Endothelial cell of umbilical vein (primary cell): ENCODE measurements at places on chromosomes 16 and 17. TPM values are rescaled to one million over a fixed set of nuclear protein-coding genes. Genes with fewer than 3 reads are reported as not detected.
A peak's percentile ranks its signal among the peaks of the same experiment; 100 is the strongest.

The PRR35 gene
- not detected in 2 replicates for polyA plus RNA-seq

The CCT6B gene
- 0.35 and 0.37 TPM in 2 replicates for polyA plus RNA-seq

The G6PC1 gene
- polyA plus RNA-seq: not detected in 2 replicates

The MYLK3 gene
- 0.02 TPM in 1 of 2 replicates, not detected in the other for polyA plus RNA-seq

DNA sequence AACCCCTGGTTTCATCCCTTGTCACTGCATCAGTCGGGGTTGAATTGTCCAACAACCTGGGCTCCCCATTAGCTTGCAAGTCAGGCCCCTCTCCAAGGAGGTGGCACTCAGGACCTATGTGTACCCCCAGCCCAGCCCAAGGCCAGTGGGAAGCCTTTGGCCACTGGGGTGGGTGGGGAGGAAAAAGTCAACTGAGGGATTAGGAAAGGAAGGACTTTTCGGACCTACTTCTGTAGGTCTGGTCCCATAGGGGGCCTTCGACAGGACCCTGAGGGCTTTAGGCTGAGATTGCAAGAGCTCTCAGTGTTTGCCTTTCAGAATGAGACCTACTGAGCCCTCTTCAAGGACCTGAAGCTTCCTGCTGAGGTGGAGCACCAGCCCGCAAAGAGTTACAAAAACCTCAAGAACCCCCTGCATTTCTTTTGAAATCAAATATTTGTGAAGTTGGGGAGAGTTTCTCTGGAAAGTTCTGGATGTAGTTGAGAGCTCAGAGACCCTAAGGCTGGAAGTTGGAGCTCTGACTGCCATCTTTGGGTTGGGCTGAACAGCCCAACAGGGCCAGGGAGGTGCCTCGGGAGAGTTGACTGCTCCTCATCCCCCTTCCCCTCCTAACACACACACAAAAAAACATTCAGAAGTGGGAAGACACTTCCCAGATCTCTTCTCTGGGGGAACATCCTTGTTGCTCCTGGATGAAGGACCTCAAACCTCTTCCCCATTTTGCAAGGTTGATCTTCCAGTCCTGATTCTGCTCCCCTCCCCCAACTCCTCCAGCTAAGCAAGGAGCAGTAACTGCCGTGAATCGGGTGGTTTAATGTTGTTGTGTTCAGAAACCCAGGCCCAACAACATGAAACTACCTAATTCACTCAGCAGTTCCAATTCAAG lies 5.8 kb upstream of the HOXB9 start:
- H3K27ac ChIP-seq: no peak overlapping the region
- peaks cover 72% of the 10 kb centered on the region for H3K27me3 ChIP-seq
- no peak overlapping the region for H3K4me3 ChIP-seq
- DNase-seq: no peak
- H3K36me3 ChIP-seq: no peaks in the 10 kb centered on the region
- H3K4me1 ChIP-seq: no peaks in the 10 kb centered on the region

GRCh38 chr17:57551321-57552079 lies 193.6 kb downstream of the CCDC182 start:
- no peak overlapping the region for H3K27ac ChIP-seq
- DNase-seq: no peak
- no peaks in the 10 kb centered on the region for H3K36me3 ChIP-seq
- no peak overlapping the region for H3K4me3 ChIP-seq
- H3K4me1 ChIP-seq: peaks cover 3% of the 10 kb centered on the region

- no peak overlapping the region for H3K4me3 ChIP-seq
- H3K27ac ChIP-seq: no peak overlapping the region
- H3K27me3 ChIP-seq: no peaks in the 10 kb centered on the region
- H3K36me3 ChIP-seq: no peaks in the 10 kb centered on the region
- H3K4me1 ChIP-seq: no peaks in the 10 kb centered on the region
- no peak for DNase-seq
These were observed 580.3 kb upstream of the CA10 start for GRCh38 chr17:52738791-52739190.

DNA sequence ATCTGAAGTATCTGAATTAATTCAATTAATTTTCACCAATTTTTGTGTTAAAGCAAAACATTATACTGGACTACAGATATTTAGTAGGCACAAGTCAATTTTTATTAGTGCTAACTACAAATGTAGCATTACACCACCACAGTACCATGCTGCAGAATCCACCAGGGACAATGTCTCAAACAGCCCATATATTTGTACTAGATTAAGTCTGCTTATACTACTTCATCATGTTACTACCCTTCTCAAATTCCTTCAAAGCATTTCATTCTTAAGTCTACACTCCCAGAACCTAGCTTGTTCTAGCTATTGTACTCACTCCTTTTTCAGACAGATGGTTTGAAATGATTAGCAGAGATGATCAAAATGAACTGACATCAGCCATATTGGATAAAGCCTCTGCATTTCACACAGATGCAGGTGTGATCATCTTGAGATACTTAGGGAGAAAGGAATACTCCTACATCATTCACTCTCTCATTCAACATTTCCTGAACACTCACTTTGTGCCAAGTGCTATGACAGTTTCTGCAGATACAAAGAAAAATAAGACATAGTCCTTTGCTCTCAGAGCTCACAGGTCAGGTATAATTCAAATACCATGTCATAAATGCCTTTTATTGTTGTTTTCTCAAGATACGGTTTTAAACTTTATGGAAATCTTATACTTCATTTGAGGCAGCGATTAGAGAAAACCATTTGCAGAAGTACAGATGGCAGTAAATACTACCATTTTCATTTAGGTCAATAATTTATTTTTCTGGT lies 47.7 kb downstream of the SMURF2 start:
- H3K27ac ChIP-seq: no peak overlapping the region
- H3K36me3 ChIP-seq: no peaks in the 10 kb centered on the region
- H3K27me3 ChIP-seq: no peaks in the 10 kb centered on the region
- H3K4me3 ChIP-seq: no peak overlapping the region

DNA sequence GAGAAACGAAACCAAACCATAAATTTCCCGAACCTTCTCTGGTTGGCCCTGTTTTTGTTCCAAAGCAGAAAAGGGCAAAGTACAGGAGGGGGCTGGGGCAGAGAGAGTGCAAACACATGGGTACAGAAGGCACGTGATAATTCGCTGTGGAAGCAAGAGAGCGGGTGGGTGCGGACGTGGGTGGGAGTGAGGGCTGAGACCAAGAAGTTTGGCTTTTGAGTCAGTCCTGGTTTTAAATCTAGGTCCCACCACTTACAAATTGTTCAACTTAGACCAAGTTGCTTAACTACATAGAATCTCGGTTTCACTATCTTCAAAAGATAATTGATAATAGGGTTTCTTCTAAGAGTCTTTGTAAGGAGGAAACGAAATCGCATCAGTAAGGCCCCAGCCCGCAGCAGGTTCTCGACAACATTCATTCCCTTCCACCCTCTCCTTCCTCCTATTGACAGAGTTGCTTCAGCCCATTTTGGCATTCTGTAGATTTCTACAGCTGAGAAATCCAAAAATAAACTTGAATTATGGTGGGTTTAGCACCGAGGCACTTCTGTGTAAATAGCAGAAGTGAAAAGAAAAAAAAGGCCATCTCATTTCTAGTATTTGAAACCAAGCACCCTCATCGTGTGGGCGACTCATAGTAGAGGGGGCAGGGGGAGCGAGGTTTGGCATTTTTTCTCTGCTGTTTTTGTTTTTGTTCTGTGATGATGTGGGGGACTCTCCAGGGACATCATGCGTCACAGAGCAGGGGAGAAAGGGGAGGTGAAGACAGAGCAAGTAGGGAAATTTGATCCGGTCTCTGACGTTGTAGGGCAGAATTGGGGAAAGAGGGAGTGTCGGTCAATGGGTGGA lies 33.6 kb upstream of the CCR7 start:
- H3K27me3 ChIP-seq: peaks cover 21% of the 10 kb centered on the region
- H3K4me3 ChIP-seq: no peak overlapping the region
- no peaks in the 10 kb centered on the region for H3K36me3 ChIP-seq
- H3K4me1 ChIP-seq: no peaks in the 10 kb centered on the region
- DNase-seq: no peak
- no peak overlapping the region for H3K27ac ChIP-seq

- H3K4me1 ChIP-seq: no peaks in the 10 kb centered on the region
- H3K27ac ChIP-seq: no peak overlapping the region
- no peak overlapping the region for H3K4me3 ChIP-seq
- no peaks in the 10 kb centered on the region for H3K27me3 ChIP-seq
These were observed 79.6 kb downstream of the CRISPLD2 start for GRCh38 chr16:84899414-84899813.

DNA sequence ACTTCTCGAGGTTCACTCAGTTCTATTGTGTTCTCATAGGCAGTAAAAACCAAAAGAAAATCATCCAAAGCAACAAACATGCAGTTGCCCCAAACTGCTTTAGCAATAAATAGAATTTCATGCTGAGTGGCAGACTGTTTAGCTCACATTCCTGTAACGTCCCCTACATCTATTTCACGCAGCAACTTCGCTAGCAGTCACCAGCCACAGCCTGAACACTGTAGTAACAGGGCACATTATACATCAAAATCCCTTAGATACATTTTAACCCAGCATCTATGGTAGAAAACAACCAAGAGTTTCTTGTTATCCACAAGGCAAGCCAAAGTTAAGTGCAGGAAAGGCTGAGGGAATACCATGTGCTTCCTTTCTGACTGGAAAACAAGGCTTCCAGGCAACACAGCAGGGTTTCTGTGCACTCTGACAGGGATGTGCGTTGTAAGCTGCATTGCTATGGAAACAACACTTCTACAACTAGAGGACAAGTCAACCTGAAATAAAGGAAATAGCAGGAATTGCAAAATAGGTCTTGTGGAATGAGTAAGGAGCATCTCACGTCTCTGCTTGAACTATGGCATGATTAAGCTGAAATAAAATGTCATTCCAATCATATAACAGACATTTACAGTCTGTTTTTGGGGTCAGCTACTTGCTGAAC lies 55.4 kb downstream of the CFDP1 start:
- H3K4me1 ChIP-seq: peaks cover 44% of the 10 kb centered on the region
- no peaks in the 10 kb centered on the region for H3K36me3 ChIP-seq
- DNase-seq: peak; percentile 97

DNA sequence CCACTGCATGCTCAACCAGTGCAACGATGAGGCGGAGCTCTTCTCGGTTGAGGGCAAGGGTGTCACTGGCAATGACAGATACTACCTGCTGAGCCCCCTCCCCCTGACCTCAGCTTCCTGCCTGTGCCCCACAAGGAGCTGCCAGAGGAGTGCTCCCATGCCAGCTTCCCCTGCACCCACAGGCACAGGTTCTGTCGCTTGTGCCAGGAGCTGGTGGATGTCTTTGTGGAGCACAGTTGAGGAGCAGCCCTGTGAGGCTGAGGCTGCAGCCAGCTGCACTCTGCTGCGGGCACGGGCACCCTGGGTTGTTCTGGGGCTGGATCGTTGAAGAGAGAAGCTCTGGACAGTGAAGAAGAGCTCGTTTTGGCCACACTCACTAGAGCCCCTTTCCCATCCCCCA lies 165.3 kb upstream of the ZNF267 start:
- no peak overlapping the region for H3K4me3 ChIP-seq
- no peak overlapping the region for H3K27ac ChIP-seq
- DNase-seq: no peak
- H3K36me3 ChIP-seq: no peaks in the 10 kb centered on the region
- H3K27me3 ChIP-seq: no peaks in the 10 kb centered on the region

DNA sequence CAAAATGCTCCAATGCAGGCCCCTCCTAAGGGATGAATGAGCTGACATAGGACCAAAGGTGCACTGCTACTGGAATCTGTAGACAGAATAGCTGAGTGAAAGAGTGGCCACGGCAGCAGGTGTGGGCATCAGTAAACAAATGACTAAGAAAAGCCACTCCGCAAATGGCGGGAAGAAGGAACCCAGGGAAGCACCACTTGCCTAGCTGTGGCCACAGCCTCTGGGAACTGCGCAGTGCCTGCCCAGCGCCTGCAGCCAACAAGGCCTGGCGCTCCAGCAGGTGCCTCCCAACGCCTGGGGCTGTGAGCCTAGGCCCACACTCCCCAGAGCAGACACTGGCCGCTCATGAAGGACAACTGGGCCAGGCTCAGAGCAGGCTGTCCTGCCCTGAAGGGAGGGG lies 11.8 kb downstream of the PEMT start:
- no peaks in the 10 kb centered on the region for H3K4me1 ChIP-seq
- no peak for DNase-seq
- peaks cover 2% of the 10 kb centered on the region for H3K36me3 ChIP-seq
- no peaks in the 10 kb centered on the region for H3K27me3 ChIP-seq
